ENCODE measurements at places on chromosomes 16 and 17.

DNA sequence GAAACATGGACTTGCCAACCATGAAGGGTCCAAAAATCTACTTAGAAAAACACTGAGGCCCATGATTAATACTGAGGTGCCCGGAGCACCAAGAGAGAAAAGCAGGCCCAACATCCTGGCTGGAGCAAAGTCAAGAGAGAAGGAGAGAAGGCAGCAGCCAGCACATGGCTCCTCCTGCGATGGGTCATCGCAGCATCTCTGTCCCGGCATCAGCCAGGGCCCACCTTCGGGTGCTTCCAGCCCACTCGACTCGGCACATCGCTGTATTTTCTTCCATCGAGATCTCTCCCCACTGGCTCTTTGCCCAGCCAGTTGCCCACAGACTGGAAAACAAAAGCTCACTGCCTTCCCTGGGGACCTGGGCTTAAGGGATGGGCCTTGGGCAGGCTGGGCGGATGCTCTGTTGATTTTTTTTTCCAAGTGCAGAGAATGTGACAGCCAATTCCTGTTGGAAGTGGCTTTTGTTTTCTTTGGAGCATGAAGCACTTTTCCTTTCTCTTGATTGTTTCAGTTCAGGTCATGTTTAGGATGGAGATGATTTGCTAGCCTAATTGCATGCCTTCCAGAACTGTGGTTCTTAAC, 58.1 kb downstream of the CYB5B start:
- no peak for DNase-seq

GRCh38 chr17:6476810-6477179, 32.5 kb downstream of the PIMREG start:
- DNase-seq: no peak

GRCh38 chr17:6667516-6667915, 16.0 kb downstream of the C17orf100 start:
- no peak for DNase-seq

DNA sequence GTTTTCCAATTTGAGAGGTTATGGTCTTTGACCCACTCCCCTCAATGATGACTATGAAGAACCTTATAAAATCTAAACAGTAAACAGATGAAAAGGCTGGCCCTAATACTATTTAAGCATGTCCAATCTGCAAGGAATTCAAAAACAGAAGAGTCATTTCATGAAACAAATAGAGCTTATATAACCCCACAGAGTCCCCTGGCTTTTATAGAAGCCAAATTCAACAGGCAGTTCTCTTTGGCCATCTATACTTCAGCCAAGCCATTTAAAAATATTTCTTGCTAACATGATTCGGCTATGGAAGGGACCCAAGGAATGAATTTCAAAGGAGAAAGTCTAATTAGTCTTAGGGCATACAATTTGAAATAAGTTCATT, 43.4 kb downstream of the SPOP start:
- DNase-seq: no peak

GRCh38 chr17:5499476-5500231, 13.3 kb downstream of the MIS12 start:
- no peak for DNase-seq

DNA sequence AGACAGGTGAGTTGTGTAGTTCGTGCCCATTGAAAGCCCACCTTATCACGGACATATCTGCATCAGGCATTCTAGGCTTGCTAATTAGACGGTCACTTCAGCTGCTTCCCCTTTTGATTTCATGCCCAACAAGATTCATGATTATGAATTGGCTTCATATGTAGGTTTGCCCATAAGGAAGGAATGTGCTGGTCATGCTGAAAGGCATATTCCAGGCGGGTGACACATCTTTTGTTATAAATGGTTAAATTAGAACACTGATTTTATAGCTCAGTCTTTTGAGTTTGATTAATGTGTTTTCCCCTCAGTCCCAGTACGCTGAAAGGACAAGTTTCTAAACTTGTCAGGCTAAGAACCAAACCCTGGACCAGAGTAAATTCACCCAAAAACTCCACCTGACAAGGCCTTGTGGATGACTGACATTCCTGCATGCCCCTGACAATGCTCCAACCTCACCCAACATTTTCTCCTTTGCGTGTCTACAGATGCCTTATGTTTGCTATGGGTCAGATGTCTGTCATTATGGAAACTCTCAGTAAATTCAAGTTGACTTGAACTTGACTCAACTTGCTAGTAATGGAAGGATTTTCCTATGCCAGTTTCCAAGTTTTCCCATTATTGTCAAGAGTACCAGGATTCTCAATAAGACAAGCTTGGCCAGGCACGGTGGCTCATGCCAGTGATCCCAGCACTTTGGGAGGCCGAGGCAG, 421.9 kb downstream of the PMP22 start:
- no peak for DNase-seq

GRCh38 chr16:57357330-57358085, 1.1 kb upstream of the CCL22 start:
- DNase-seq: peak; percentile 79

- DNase-seq: peak; percentile 55
These were observed 7.2 kb downstream of the GRIN2C start for GRCh38 chr17:74852237-74853047.

GRCh38 chr16:48013491-48013901, 142.3 kb downstream of the ABCC12 start:
- DNase-seq: no peak

GRCh38 chr17:42669705-42669976, 7.2 kb downstream of the PLEKHH3 start:
- DNase-seq: no peak

- no peak for DNase-seq
These were observed 19.8 kb downstream of the PPL start for GRCh38 chr16:4917117-4917516.

DNA sequence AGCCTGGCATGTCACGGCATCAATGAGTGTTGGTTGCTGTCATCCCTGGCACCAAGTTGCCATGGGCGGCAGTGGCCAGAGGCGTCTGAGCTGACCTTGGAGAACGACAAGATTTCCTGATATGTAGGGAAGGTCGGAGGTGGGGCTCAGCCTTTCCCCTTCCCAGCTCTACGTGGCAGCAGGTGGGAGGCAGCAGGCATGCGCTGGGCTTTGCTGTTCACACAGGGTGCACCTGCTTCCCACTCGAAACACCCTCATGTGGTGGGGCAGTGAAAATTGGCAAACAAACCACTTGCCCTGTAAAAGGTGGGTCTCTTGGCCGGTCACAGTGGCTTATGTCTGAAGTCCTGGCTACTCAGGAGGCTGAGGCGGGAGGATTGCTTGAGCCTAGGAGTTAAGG, 12.3 kb upstream of the TFAP4 start:
- no peak for DNase-seq

DNA sequence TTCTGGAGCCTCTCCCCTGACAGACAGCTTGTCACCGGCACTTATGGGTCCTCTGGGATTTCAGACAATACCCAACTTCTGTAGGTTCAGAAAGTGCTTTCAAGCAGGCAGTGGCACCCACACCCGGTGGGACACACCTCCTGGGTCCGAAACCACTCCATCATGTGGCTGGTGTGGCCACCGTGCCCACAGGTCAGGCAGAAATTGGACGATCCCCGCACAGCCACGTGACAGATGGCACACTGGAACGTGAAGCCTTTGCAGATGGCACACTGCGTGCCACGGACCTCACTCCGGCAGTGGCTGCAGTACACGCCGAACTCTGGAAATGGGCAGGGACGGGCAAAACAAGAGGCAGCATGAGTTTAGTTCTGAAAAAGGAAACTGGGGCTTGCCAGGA, 99.5 kb upstream of the FA2H start:
- DNase-seq: no peak

DNA sequence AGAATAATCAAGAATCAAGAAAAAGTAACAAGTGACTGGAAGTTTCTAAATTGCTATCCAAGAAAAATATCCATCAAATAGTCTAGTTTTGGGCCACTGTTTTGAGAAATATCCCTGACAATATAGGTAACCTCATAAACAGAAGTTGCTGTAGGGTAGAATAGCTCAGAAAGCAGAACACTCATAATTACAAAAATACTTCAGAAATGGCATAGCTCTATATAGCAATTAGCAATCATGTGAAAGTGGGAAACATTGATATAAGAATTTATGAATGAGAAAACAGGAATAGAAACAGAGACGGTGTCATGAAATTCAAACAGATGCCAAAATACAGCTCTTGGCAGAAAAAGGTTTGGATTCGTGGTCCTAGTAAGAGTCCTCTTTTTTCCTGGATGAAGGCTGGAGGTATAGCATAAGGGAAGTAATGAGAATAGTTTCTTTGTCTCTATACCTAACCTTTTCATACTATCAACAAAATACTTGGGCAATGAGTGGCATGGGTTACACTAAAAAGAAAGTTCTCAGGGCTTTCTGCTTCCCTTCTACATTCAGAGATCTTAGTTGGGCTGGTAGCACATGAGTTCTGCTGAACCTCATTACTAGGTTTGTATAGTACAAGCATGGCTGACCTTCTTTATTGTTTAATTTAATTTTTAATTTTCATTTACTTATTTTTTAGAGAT, 33.5 kb downstream of the SPAG9 start:
- DNase-seq: no peak

GRCh38 chr17:65902155-65902554, 289.8 kb downstream of the CEP112 start:
- DNase-seq: no peak

- DNase-seq: no peak
These were observed 11.3 kb downstream of the HS3ST3A1 start for GRCh38 chr17:13590441-13590840.

DNA sequence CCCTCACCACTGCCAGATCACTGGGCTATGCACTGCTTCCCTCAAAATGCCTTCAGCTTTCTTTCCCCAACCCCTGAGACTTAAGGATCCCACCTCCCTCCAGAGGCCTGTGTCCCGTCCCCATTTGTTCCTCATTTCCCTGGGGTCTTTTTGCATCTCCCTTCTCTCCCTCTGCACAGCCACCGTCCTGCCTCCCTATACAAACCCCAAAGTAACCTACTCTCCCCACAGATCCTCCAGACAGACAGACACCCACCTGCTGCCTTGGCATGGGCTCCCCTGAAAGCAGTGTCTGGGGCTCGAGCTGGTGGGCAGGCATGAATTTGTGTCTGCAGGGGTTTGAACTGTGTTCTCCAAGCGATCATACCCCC, 69.4 kb upstream of the TNRC6C start:
- DNase-seq: no peak

- no peak for DNase-seq
These were observed 242.6 kb upstream of the MAF start for GRCh38 chr16:79843145-79843544.

DNA sequence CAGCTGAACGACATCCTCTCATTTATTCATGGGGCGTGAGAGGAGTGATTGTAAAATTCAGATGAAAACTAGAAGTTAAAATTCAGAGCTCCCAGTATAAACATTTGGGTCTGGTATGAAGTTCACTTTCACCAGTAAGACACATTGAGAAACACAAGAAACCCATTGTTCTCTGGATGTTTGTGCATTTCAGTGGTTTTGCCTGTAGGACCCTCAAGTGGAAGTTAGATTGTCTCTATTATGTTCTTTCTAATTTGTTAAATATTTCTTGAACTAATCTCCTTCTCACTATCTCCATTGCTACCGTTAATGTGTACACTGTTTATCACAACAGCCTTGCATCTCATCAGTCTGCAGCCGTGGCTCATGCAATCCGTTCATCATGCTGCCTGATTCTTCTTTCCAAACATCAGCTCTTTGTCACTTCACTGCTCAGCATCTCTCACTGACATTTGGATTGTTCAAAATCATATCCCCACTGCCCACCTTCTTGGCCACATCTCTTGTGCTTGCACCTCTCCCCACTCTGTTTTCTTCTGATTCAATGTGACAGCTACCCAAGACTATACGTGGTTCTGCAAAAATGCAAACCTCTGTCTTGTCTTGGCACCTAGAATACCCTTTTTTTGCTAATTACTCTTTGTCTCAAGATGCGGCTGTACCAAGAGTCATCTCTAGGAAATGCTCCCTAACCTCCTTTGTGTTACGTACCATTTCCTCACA, 49.5 kb downstream of the HLF start:
- no peak for DNase-seq

DNA sequence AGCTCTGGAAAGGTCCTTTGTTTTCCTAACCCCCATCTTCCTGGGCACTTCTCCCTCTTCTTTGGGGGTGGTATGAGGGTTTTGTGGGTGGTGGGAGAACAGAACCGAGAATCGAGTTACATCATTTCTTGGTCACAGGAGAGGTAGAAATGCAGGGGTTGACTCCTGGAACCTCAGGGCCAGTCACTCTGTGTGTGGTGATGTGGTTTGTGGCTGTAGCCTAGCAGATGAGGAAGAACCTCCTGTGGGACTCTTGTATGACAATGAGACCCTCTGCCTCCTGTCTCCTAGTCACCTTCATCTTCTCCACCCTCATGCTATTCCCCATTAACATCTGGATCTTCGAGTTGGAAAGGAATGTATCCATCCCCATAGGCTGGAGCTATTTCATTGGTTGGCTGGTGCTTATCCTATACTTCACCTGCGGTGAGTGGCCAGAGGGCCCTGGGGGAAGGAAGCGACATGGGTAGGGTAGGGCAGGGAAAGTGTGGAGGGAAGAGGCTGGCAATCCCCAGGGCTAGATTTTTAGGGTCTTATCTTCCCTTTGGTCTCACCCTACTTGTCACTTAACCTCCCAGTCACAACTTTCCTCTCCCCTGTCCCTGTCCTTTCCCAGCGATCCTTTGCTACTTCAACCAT, 5.5 kb downstream of the ODF4 start:
- DNase-seq: no peak

DNA sequence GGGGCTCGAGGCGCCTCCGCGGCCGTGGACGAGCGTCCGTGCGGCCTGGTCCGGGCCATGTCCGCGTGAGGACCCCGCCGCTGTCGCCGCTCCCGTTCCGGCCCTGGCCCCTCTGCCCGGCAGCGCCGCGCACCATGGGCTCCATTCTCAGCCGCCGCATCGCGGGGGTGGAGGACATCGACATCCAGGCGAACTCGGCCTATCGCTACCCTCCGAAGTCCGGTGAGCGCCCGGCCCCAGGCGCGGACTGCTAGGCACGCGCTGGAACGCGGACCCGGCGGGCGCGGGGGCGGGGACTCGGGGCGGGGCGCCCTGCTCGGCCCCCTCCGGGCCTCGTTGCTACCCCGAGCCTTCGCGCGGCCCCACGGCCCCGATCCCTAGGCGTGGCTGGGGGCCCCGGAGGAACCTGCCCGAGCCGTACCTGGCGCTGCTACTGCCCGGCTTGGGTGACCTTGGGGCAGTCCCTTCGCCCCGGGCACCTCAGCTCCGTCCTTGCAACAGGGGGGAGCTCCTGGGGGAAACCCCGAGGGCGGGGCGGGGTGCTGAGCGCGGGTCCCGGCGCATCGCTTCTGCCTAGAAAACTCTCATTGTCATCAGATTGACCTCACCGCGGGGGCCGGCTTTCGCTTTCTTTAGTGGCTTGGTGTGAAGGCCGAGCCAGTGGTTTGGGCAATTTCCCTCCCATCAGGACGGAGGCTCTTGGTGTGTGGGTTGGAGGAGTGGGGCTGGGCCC, 367 bp downstream of the MGRN1 start:
- DNase-seq: peak; percentile 91

DNA sequence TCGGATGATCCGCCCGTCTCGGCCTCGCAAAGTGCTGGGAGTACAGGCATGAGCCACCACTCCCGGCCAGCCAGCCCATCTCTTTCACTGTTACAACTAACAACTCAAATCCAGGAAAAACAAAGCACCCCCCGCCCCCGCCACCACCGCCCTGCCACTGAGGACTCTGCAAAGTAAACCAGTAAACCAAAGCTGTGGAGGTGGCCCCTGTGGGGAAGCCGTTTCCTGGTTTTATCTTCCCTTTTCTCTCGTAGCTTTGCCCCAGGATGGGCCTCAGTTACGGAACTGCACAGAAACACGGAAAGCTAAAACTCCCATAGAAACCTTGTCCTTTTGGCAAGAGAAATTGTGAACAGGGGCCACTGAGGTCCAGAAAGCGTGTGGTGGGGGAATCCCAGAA, 17.5 kb downstream of the CHMP6 start:
- no peak for DNase-seq

- DNase-seq: peak; percentile 58
These were observed 961 bp downstream of the FGF11 start for GRCh38 chr17:7440113-7440833.

GRCh38 chr17:37608351-37609169, 658 bp downstream of the SYNRG start:
- DNase-seq: peak; percentile 47

Data from GM12865 (cell line).